ENCODE measurements at places on chromosomes 7 and 10.
A peak's percentile ranks its signal among the peaks of the same experiment; 100 is the strongest.

- DNase-seq = no peak
Measured at GRCh38 chr7:113431406-113431805, 313.1 kb upstream of the SMIM30 start.

DNA sequence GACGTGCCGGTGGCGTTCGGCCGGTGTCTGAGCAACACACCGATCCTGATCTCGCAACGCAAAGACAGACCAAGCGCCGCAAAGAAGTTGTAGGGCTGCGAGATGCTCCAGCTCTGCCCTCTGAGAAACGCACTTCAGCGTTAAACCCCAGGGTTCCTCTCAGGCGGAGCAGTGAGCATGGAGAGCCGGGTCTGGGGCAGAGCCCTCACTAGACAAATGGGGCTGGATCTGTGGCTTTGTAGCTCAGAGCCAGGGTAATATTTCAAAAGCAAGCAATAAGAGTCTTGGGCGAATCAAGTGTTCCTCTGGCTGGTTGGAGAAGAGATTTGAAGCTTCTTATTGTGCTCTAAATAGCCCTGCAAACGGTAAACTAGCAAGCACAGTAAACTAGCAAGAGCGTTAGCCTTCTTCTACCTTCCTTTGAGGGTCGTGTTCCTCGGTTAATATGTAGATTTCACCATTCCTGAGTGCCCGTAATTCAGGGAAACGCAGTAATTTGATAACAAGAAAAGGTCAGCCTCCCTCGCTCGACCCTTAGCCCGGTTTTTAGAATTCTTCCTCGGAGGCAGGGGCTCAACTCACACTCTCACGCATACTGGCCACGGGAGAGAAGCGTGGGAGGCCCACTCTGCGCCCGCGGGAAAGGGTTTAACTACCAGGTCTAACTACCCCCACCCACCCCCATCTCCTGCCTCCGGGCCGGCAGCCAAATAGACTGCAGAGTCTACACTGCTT, 6.7 kb downstream of the SKAP2 start:
- peak; percentile 66 for DNase-seq

GRCh38 chr7:141441837-141442627, 109.2 kb upstream of the AGK start:
- DNase-seq = no peak

- DNase-seq = peak; percentile 52
Measured at GRCh38 chr10:133565441-133566294, at the start of gene SYCE1. Gene SYCE1, minus strand, starts transcription at chr10:133565583. Its CDS starts 54 bp downstream, at chr10:133565529.

Data from B cell (primary cell).